ENCODE measurements at places on chromosomes 4 and X.

DNA sequence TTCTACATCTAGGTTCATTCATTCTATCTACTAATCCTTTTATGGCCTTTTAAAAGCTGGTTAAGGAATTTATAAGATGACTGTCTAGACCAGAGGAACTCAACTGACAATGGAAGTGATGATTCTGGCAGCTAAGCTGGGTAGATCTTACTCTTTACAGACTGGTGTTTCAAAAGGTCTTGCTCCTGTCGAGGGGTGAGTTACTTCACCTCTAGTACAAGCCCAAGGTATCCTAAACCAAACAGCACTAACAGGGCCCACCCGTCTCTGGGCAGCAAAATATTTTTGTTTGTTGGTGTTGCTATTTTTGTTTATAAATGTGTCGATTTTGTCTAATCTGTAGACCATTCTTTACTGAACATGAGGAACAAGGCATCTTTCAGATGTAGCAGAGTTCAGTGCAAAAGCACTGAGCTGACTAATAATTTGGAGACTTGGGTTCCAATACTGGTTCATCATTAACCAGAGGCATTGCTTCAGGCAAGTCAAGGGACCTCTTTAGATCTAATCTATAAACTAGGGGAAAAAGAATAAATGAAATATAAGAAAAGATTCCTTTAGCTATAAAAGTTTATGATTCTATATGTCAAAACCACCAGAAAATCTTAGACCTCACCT is 90.3 kb upstream of the FRG1 start:
- no peak for DNase-seq

DNA sequence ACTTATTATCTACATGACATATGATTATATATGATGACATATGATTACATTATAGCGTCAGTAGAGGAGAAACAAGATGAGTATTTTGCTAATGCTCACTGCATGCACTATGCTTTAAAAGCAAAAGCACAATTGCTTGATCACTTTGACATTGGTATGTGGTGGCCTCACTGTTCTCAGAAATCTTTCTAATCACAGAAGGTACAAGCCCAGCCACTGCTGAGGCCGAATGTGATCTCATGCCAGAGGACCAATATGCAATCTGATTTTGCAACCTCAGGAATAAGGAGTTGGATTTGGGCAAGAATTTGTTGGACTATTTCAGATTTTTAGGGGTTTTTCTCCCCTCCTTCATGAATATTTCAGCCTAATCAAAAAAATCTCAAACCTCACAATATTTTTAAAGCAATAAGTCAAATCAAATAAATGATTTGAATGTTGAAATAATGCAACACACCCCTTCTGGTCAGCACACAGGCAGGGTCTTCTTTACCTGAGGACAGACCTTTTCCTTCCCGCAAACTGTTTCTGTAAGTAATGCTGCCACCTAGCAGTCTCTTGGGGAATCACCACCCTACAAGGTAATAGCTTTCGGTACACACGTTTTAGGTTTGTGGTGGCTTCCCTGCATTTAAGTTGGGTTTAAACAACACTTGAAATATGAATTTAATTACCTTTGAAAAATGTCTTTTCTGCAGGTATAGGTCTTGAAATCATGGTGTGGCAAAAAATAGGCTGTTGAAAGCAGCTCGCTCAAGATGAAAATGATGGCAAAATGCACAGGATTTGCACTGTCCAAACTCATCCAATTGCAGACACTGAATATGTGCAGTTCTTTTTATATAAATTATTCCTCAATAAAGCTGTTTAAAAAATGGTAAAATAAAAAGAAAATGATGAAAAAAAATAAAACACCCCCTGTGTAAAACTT is 4.8 kb upstream of the CXCL13 start:
- peak; percentile 5 for DNase-seq

DNA sequence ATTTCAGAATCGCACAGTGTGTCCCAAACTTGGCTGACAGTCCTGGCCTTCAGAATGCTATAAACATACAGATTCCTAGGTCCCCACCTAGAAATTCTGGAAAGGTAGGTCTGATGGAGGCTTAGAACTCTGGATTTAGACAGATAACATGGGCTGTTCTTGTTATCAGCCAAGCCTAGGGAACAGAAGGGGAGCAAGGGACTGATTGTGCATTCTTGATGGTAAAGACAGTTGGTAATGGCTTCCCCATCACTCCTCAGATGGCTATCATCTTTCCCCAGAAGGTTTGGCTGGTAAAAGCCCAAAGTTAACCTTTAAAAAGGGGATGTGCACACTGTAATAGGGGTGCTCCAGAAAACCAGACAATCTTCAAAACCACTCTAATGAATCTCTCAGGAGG is 35.7 kb downstream of the DIPK2B start:
- DNase-seq: no peak

DNA sequence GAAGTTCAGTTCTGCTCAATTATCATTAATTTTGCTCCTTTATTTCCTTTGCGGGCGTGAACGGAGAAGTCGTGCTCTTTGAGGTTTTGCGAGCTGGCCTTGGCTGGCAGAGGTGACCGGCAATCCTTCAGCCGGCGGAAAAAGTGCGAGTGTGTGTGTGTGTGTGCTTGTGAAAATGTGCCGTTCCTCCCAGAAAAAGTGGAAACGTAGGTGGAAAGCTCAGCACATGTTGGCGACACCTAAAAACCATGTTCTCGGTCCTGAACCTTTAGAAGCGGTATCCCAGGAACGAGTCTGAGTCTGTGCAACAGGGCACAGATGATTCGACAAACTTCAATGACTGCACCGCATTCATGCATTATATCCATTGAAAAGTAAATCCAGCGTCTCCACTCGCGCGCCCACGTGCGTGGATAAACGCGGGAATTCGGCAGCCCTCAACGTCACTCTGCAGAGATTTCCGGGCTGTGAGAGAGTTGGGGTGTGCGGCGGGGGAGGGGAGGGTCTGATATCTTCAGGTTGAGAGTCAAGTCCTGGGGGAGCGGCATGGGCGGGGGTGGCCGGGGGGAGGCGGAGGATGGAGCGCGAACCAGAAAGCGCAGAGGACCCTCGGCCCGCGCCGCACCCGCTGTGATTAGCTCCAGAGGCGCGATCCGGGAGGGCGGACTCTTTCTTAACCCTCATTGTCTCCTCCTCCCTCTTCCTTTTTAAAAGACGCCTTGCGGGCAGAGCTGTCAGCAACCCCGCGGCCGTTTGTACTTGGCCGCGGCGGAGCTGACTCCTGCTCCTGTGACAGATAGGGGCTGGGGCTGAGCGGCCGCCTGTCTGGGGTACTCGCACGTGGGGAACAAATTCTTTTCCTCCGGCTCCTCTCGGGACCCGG is at the start of gene SHISA3:
Gene SHISA3, plus strand, starts transcription at position 737 of the 883 bp plus-strand sequence. CDS start 569 bp downstream, outside the sequence.
- DNase-seq: no peak

DNA sequence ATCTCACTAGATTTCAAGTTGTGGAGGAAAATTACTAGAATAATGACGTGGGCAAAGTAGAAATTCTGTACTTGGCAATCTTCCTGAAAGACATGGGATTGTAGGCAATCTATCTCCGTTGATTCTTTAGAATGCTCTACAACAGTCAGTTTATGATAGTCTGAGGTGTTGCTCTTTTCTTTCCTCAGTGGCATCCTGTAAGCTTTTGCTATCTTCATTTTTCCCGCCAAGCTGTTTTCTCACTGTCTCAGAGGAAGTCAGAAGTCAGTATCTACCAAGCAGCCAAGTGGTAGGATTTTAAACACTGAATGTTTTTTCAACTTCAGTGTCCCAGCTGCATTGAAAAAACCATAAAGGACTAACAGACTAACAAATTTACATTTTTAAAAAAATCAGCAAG is 23.7 kb downstream of the PCDH7 start:
- DNase-seq: no peak

Measured in activated CD4-positive, alpha-beta T cell treated with anti-CD3 and anti-CD28 coated beads, Interleukin-2, amount 50 U/mL, for 1 hour (primary cell).